ENCODE measurements at places on chromosomes 3 and 15.

GRCh38 chr15:71697236-71697635 lies 113.1 kb upstream of the NR2E3 start:
- no peak for DNase-seq

GRCh38 chr3:9247941-9248521 lies 1.4 kb downstream of the SRGAP3 start:
- DNase-seq = no peak

- DNase-seq = no peak
Observed at GRCh38 chr3:77915336-77915735, 875.4 kb downstream of the ROBO2 start.

GRCh38 chr3:49658711-49659110 lies 15.4 kb upstream of the APEH start:
- DNase-seq = no peak

GRCh38 chr3:16520241-16520969 lies 6.9 kb upstream of the RFTN1 start:
- no peak for DNase-seq

- DNase-seq = no peak
Observed at GRCh38 chr3:184532940-184533732, 28.4 kb upstream of the EPHB3 start.

GRCh38 chr3:100386437-100387074 lies 14.3 kb downstream of the TOMM70 start:
- DNase-seq = no peak

- DNase-seq = no peak
Observed at GRCh38 chr3:12081826-12082225, 76.9 kb downstream of the TIMP4 start.

- no peak for DNase-seq
Observed at GRCh38 chr3:134003066-134003465, 26.7 kb downstream of the SLCO2A1 start.

GRCh38 chr15:74907163-74907870 lies 666 bp upstream of the FAM219B start:
- DNase-seq = no peak

DNA sequence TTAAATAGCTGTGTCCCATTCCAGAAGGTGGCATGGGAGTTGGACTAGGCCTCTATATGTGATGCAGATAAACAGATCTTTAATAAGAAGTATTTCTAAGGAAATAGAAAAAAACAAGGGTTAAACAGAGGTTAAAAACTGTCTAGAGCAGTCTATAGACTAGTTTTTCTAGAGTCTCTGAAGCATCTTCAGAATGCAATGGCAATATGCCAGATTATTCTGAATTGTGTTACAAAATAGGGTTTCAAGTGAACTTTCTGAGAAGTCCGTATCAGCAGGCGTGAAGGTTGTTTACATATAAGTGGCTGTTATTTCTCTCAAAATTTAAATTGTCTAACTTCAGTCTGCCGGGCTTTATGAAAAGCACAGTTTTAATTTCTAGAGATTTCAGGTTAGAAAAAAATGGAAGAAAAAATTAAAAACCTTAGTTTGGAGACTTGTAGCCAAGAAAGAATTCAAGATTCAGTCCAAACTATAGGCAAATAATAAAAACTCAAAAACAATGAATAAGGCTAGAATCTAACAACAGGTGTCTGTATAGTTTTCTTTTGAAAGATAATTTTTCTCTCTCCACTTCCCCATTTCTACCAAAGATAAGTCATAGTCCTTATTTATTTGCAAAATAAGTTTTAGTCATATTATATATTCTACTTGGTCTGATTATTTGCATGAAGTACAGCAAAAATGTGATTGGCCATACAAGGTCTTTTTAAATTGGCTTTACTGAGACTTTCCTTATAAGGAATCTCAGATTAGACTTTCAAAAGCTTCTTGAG lies 55.2 kb downstream of the OSTN start:
- DNase-seq = no peak

DNA sequence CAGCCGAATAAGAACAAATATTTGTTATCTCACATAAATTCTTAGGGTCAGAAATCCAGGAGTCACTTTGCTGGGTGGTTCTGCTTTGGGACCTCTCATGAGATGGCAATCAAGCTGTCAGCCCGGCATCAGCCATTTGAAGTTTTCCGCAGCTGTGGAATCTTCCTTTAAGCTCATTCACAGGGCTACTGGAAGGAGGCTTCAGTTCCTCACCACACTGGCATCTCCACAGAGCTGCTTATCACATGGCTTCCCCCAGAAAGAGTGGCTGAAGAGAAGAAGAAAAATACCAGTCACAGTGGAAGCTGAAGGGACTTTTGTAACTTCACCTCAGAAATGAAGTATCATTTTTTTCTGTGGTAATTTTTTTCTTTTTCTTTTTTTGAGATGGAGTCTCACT lies 267.7 kb downstream of the CHL1 start:
- no peak for DNase-seq

- no peak for DNase-seq
Observed at GRCh38 chr15:89787944-89788343, 11.8 kb downstream of the MESP2 start.

DNA sequence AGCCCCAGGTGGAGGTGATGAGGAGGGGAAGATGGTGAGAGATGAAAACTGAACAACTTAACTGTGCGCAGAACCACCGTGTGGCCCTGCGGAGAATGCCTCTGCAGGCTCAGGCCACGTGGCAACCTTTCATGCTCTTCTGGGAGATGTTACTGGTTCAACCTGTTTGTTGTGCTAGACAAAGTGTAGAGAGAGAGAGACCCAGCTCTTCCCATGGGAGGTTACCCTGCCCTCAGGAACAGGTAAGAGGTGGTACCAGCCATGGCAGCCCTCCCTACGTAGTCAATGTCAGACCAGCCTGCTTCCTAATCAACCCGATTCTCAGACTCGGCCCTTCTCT lies 37.0 kb upstream of the HACD2 start:
- DNase-seq = no peak

DNA sequence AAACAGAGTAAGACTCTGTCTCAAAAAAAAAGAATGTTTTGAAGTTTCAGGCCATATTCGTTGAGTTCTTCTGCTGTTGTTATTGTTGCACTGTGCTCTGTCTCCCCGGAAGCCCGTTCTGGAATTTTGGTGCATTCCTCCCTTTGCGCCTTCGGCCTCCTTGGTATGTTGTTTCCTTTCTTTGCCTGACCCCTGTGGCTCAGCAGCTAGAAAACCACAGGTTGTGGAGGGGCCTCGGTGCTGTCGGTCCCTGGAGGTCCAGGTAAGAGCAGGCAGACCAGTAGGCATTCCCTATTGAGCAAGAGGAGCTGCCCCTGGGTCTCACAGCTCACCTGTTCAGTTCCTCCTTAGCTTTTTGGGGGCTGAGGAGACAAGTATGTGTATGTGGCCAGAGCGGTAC lies 51.0 kb upstream of the DLG1 start:
- DNase-seq = no peak

DNA sequence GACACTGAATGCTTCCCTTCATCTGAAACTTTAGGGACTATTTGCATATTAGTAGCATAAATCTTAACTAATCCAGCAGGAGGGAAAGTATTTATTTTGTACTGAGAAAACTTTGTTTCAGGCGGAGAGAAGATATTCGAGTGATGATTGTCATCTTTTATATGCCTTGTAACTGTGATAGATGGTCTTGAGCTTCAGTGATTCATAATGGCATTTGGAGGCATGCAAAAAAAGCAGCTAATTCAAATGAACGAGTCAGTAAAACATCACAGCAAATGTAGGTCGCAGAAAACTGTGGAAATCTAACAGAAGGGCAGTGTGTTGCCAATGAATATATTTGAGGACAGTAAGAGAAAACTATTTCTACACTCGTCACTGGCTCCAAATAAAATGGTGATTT lies 643.7 kb upstream of the NAALADL2 start:
- DNase-seq = no peak

- no peak for DNase-seq
Observed at GRCh38 chr15:44058126-44058525, 136.9 kb downstream of the FRMD5 start.

DNA sequence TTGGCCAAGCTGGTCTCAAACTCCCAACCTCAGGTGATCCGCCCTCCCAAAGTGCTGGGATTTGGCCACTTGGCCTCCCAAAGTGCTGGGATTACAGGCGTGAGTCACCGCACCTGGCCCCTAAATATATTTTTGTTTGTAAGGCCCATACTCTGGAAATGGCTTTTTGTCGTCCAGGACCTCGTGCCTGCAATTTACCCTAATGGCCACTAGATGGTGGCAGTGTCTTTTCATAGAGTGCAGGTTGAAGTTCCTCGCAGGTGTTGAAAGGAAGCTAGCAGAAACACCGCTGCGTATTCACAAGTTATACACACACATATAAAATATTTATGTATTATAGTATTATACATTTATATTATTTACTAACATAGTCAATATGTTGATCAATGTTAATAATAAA lies 97.2 kb downstream of the LRTM1 start:
- peak; percentile 1 for DNase-seq

DNA sequence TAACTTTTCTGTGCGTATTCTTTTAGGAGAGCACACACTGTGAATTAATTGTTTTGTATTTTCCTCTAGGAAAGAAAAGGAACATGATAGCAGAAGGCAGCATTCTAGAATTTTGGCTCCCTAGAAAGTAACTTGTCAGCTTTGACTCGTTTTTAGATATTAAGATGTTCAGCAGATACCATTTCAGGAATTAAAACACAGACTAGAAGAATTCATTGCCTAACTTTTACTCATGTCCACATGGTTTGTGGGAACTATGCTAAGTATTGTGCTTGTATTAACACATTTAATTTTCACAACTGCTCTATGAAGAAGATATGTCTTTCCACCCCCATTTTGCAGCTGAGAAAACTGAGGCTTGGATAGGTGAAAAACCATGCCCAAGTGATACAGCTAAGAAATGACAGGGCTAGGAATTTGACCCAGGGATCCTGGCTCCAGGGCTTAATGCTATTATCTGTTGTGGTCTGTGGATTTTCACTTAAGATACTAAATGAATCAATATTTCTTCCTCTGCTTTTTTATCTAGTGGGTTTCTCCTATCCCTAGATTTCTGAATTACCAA lies 128.8 kb downstream of the MITF start:
- DNase-seq = no peak

GRCh38 chr3:183393625-183394024 lies 34.8 kb downstream of the MCF2L2 start:
- DNase-seq = no peak

- DNase-seq = no peak
Observed at GRCh38 chr3:146493221-146493620, 23.9 kb upstream of the PLSCR2 start.

DNA sequence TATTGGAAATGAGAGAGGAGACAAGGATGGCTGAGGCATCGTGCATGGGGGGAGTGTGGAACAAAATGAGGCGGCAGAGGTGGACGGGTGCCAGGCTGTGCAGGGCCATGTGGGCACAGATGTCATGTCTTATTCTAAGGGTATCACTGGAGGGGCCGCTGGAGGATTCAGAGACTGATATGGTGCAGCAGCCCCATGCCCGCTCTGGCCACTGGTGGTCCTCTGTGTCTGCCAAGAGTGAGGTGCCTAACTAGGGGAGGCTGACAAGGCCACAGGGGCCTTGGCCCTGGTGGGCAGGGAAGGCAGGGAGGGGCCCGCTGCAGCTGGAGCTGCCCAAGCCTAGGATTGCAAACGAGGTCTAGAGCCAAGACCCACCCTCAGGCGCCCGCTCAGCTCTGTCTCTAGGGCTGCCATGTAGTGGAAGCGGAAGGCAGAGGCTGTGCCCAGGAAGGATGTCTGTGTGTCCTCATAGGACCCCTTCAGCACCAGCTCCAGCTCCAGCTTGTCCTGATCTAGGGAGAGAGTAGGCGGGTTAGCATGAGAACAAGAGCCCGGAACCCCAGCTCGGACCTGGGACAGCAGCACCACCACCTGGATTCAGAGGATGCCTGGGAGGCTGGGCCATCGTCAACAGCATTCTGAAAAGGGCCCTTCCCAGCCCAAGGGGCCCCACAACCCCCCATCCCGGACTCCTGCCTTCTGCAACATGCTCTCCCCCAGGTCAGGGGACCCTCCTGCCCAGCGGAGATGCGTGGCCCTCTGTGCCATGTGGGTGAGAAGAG lies 11.3 kb downstream of the PLA2G4D start:
- no peak for DNase-seq

DNA sequence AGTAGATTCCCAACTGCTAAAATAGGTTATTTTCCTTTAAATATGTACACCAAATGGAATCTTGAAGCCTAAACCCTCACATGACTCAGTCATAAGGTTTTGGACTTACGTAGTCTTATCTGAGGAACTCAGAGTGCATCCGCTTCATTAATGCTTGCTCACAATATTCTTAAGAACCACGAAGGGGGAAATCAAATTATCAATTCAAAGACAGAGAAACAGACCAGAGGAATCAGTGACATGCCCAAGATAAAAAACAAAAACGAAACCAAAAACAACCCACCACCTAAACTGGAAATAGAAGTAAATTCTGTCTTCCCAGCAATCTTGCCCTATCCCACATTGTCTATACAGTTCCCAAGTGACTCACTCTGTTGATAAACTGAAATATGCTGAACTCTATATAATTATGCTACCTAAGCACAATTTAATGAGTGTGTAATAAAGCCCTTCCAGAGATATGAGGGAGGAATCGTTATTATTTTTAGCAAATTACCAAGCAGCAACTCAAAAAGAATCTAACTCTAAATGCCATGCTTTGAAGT lies 135.4 kb upstream of the CBLB start:
- no peak for DNase-seq

DNA sequence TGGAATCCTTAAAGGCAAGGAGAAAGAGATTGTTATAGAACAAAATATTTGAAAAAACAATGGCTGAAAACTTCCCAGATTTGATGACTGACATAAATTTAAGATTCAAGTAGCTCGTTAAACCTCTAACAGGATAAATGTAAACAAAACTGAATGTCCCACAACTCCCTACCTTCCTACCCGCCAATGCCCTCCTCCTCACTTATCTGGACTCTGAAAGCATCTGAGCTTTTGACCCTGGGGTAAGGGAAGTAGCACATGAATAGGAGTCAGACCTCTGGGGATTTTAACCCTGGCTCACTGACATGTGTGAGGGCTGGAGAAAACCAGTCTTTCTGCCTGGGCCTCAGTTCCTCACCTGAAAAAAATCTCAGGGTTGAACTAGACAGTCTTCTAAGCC lies 26.9 kb downstream of the CYP19A1 start:
- DNase-seq = no peak

DNA sequence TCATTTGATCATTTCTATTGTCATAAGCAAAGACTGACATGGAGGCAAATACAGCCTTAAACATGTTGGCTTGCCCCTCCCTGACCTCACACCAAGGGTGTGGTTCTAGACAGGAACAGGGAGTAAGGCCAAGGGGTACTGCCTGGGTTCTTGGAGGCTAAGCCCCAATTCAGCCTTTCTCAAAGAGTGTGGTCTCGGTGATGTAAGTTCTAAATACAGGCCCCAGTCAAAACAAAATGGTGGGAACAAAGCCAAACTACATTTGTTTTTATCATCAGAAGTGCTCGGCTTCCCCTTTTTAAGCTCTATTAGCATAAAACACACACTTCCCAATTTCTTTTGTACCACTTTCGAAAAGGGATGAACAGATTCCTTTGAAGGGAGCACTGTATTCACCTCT lies 129.5 kb downstream of the ATP8B4 start:
- no peak for DNase-seq

- DNase-seq = no peak
Observed at GRCh38 chr3:8128686-8129085, 372.9 kb upstream of the LMCD1 start.

Measured in SW 1271 (cell line).